ENCODE measurements at places on chromosomes 12 and 14.

DNA sequence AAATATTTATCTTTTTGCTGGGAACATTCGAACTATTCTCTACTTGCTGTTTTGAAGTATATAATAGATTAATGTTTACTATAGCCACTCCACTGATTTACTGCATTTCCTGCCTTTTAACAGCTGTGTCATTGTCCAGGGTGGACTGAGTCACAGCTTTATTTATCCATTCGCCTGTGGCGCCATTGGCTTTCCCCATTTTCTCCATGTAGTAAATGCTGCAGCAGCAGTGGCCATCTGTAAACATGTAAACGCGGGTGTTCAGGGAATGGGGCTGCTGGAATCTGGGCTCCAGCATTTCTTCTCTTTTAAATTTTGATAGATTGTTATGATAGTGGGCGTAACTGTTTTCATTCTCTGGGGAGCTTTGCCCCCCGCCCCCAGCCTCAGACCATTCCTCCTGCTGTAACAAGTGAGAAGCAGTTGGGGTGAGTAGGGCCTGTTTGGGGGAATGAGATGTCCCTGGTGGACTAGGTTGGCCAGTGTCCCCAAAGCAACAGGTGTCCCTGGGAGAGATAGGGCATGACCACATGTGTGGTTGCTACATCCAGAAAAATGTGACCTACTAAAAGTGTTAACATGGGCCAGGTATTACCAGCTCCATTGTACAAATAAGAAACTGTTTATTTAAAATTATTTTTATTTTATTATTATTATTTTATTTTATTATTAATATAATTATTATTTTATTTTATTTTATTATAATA lies 32.9 kb downstream of the RIN3 start:
- H3K4me3 ChIP-seq: no peak overlapping the region
- DNase-seq: no peak
- no peaks in the 10 kb centered on the region for H3K4me1 ChIP-seq
- no peak overlapping the region for H3K27ac ChIP-seq
- H3K27me3 ChIP-seq: no peaks in the 10 kb centered on the region

GRCh38 chr12:20946732-20947131 lies 136.2 kb downstream of the SLCO1B3 start:
- no peaks in the 10 kb centered on the region for H3K27me3 ChIP-seq
- no peak overlapping the region for H3K4me3 ChIP-seq
- no peaks in the 10 kb centered on the region for H3K4me1 ChIP-seq
- H3K36me3 ChIP-seq: no peaks in the 10 kb centered on the region

DNA sequence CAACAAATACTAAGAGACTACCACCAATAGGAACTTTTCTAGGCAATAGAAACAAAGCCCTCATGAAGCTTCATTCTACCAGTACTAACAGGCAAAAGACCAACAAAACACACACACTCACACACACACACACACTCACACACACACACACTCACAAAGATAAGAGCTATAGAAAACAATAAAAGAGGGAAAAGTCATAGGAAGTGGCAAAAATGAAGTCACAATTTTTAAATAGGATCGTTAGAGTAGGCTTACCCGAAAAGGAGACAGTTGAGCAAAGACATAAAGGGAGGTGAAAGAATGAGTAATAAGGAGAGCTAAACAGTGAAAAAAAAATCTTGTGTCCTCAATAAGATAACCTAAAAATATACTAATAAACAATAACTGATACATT lies 66.5 kb downstream of the C2CD5 start:
- no peak overlapping the region for H3K27ac ChIP-seq
- H3K27me3 ChIP-seq: no peaks in the 10 kb centered on the region
- peaks cover 17% of the 10 kb centered on the region for H3K36me3 ChIP-seq
- no peak overlapping the region for H3K4me3 ChIP-seq
- H3K4me1 ChIP-seq: no peaks in the 10 kb centered on the region

GRCh38 chr12:76738824-76739579 lies 24.9 kb upstream of the ZDHHC17 start:
- H3K4me3 ChIP-seq: no peak overlapping the region
- no peak for DNase-seq
- H3K27ac ChIP-seq: no peak overlapping the region
- no peaks in the 10 kb centered on the region for H3K4me1 ChIP-seq
- no peaks in the 10 kb centered on the region for H3K27me3 ChIP-seq
- no peaks in the 10 kb centered on the region for H3K36me3 ChIP-seq

DNA sequence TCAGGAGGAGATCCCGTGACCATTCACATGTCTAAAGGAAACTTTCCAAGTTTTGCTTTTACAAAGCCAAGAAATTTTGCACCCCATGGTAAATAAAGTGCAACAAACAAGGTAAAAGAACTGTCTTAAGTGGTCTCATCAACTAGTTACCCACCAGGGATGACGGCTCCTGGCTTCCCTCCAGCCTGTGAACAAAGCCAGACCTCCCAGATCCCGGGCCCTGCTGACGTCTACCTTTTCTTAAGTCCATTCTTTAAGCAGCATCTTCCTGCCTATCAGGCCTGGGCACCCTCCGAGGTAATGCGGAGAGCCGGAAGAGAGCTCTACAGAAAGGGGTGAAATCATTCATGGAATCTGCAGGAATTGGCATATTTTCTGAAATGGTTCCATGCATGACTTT lies 58.0 kb upstream of the DAAM1 start:
- DNase-seq: no peak
- no peaks in the 10 kb centered on the region for H3K4me1 ChIP-seq
- no peak overlapping the region for H3K27ac ChIP-seq
- no peak overlapping the region for H3K4me3 ChIP-seq
- H3K27me3 ChIP-seq: no peaks in the 10 kb centered on the region
- H3K36me3 ChIP-seq: no peaks in the 10 kb centered on the region

DNA sequence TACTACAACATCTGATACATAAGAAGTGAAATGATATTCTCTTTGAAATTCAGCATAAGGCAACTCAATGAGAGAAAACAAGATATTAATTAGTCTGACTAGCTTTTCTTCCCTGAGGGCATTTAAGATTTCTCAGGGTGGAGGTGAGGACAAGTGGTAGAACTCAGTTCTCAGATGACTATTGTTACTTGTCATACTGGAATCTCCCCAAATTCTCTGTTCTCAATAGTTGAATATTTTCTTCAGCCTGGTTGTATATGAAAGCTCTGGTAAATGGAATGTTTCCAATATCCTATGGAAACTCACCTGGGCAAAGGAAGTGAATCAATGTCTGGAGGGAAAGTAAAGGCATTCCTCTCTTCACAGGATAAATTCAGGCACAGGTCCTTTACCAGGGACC lies 18.2 kb upstream of the ITGA5 start:
- no peak for DNase-seq
- peaks cover 9% of the 10 kb centered on the region for H3K4me1 ChIP-seq
- no peak overlapping the region for H3K4me3 ChIP-seq
- no peaks in the 10 kb centered on the region for H3K27me3 ChIP-seq
- no peaks in the 10 kb centered on the region for H3K36me3 ChIP-seq

GRCh38 chr12:39429809-39430208 lies 13.1 kb downstream of the KIF21A start:
- H3K27me3 ChIP-seq: no peaks in the 10 kb centered on the region
- no peaks in the 10 kb centered on the region for H3K4me1 ChIP-seq
- H3K36me3 ChIP-seq: no peaks in the 10 kb centered on the region
- H3K27ac ChIP-seq: no peak overlapping the region

GRCh38 chr12:120012067-120012621 lies 23.1 kb downstream of the BICDL1 start:
- no peaks in the 10 kb centered on the region for H3K36me3 ChIP-seq
- no peak overlapping the region for H3K4me3 ChIP-seq
- peak; percentile 14 for DNase-seq
- no peaks in the 10 kb centered on the region for H3K4me1 ChIP-seq

- DNase-seq: no peak
- H3K27me3 ChIP-seq: no peaks in the 10 kb centered on the region
- H3K36me3 ChIP-seq: no peaks in the 10 kb centered on the region
- H3K27ac ChIP-seq: no peak overlapping the region
- H3K4me1 ChIP-seq: no peaks in the 10 kb centered on the region
These were observed 33.7 kb upstream of the PPP1CC start for GRCh38 chr12:110776410-110776809.

GRCh38 chr14:56237398-56237797 lies 119.2 kb downstream of the PELI2 start:
- no peak overlapping the region for H3K4me3 ChIP-seq
- no peaks in the 10 kb centered on the region for H3K4me1 ChIP-seq
- H3K36me3 ChIP-seq: no peaks in the 10 kb centered on the region
- no peak for DNase-seq
- H3K27me3 ChIP-seq: no peaks in the 10 kb centered on the region

Measured in K562 (cell line).